H9 (cell line): ENCODE measurements at places on chromosomes 5 and 9.

- peak; percentile 17 for DNase-seq
Measured at GRCh38 chr5:132055808-132056609, 4.4 kb upstream of the IL3 start.

- peak; percentile 34 for DNase-seq
Measured at GRCh38 chr5:16935231-16936149, 598 bp downstream of the MYO10 start.

DNA sequence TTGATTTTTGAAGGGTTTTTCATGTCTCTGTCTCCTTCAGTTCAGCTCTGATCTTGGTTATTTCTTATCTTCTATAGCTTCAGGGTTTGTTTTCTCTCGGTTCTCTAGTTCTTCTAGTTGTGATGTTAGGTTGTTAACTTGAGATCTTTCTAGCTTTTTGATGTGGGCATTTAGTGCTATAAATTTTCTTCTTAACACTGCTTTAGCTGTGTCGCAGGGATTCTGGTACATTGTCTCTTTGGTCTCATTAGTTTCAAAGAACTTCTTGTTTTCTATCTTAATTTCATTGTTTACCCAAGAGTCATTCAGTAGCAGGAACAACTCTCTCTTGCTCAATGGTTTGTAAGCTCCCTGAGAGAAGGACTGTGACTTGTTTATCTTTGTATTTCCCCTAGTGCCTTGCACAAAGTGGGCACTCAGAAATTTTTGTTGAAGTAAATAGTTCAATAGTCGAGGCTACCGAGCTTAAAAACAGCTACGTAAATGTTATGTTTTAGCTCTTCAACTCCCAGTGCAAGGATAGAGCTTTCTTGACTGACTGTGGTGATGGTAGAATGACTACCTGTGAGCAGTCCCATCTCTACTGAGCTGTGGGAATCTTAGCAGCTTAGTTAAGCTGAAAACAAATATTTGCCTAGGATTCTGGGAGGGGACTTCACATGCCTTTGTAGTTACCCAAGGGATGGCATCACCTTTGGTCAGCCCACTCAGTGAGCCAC is 225.8 kb upstream of the ELL2 start:
- DNase-seq, result no peak

- DNase-seq, result no peak
Measured at GRCh38 chr5:127930311-127930710, 153.3 kb upstream of the SLC12A2 start.

DNA sequence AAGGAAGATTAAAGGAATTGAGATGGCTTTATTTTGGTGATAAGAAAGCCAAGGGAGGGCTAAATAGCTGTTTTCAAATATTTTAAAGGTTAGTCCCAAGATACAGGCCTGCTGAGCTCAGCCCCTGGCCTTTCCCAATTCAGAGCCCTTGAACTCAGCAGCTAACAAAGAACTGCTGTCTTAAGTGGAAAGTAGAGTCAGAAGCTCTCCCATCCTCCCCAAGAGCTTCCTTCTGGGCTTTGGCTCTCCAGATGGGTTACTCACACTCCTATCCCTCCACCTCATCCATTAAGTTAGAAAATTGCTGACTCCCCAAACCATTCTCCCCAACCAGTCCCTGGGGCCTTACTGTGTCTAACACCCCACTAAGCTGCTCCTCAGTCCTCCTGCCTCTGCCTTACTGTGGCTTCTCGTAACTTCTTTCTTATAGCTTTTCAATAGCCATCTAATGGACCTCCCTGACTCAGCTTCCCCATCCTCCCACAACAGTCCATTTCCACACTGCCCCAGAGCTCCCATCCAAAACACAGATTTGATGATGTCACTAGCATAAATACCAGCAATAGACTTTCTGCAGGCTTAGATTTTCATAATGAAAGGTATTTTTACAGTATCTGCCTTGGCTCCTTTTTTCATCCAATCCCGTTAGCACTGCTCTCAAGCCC is 239.1 kb downstream of the ENC1 start:
- no peak for DNase-seq

GRCh38 chr9:131324736-131325679 is 35.5 kb downstream of the PLPP7 start:
- no peak for DNase-seq

DNA sequence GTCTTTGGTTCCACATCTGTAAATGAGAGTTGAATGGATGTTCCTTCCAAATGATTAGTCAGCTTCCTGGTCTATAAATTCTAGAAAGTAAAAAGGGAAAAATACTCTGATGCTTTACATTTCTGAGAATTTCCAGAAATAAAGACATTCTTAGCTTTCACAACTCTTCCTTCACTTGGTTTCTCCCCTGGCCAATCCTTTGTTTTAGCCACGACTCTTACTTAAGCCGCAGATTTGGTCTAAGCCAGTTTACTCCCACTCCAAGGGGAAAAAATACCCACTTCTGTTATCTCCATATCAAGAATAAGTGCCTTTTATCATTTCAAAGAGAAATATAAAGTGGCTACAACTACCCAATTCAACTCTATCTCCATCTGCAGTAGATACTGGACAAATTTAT is 29.7 kb downstream of the PWWP2A start:
- no peak for DNase-seq

- no peak for DNase-seq
Measured at GRCh38 chr5:148437249-148437648, 53.5 kb downstream of the FBXO38 start.

DNA sequence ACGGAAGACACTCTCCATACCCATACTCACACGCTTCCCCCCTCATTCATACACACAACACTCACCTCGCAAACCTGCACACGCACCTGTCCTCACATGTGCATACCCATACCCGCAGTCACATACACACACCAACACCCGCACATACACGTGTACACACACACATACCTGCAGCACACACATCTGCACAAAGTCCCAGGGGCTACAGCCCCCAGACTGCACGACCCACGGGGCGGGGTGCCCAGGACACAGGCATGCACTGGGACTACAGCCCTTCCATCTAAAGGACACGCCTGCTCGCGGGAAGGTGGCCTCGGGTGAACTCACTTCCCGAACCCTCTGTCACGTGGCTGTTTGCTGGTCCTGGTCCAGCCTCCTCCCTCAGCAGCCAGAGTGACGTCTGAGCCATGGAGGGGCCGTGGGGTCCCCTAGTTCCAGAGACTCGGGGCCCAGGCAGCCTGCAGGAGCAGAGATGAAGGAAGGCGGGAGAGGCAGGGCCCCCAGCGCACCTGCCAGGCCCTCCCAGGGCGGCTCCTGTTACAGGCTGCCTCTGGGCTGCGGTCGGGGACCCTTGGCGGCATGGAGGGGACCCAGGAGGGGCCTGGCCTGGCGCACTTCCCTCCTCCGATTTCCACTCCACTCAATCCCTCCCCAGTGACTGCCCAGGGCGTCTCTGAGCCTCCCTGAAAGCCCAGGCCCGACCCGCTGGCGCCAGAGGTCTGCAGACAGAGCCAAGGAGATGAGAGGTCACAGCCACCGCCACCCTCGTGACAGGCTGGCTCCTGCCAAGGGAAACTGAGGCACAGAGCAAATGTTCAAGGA is 8.1 kb downstream of the SLC12A7 start:
- no peak for DNase-seq

- peak; percentile 31 for DNase-seq
Measured at GRCh38 chr5:112923148-112923917, 1.3 kb upstream of the REEP5 start.

- DNase-seq, result no peak
Measured at GRCh38 chr9:28915202-28915930, 1342.1 kb upstream of the C9orf72 start.

GRCh38 chr5:111144352-111144930 is 52.3 kb downstream of the WDR36 start:
- DNase-seq, result no peak

DNA sequence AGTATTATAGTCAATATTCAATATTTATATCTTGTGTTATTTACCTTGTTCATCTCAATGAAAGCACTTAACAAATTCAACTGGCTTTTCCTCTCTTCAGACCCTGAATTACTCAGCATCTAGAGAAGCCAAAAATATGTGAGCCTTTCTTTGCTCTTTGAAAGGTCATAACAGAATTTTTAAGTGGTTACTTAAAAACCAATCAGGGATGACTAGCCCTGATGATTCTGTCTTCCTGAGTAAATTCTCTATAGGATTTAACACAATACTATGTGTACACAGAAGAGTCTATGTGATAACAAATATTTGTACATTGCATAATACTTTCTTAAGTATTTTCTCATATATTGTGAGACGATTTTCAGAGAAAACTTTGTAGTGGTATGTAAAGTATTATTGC is 546.3 kb downstream of the MAT2B start:
- no peak for DNase-seq

DNA sequence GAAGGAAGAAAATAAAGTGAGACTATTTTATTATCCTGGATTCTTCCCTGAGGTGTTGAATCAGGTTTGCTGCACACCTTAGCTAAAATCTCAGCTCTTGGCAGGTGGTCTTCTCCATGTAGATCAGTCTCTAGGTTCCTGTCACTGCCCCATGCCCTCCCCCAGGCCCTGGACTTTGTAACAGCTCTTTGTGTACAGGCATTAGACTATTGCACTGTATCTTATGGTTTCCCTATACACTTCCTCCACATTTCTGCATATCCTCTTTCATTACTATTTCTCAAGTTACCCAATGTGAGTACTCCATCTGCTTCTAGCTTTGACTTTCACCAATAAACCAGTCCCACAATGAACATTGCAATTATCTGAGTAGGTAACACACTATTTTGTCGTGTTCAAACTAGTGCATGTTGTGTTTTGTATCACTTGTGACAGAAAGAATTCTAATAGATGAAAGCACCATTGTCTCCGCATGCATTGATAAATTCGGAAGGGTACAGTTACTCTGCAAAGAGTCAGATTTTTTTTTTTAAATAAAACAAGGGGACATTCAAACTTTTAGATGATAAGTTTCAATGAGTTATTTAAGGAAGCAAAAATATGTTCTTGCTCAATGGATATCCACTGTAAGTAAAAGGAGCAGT is 1348.7 kb upstream of the C9orf72 start:
- DNase-seq, result no peak

DNA sequence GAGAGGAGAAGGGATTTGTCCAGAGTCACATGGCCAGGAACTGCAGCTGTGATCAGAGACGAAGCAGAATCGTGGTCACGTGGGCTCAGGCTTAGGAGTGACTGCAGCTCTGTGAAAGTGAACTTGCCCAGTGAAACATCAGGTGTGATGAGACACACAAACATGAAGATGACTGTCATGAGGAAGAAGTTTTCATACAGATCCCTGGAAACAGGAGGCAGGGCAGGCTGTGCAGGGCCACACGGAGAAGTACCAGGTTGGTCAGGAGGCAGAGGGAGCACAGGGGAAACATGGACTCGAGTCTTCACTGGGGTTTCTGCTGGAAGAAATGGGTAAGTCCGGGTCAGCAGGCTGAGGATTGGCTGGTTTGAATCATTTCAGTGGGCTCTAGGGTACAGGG is 64.1 kb downstream of the BARX1 start:
- no peak for DNase-seq

GRCh38 chr9:25857147-25857546 is 178.9 kb upstream of the TUSC1 start:
- DNase-seq, result no peak

GRCh38 chr9:78539904-78540303 is 243.0 kb downstream of the PSAT1 start:
- no peak for DNase-seq

GRCh38 chr5:135723491-135723890 is 111.0 kb upstream of the SLC25A48 start:
- DNase-seq, result no peak

DNA sequence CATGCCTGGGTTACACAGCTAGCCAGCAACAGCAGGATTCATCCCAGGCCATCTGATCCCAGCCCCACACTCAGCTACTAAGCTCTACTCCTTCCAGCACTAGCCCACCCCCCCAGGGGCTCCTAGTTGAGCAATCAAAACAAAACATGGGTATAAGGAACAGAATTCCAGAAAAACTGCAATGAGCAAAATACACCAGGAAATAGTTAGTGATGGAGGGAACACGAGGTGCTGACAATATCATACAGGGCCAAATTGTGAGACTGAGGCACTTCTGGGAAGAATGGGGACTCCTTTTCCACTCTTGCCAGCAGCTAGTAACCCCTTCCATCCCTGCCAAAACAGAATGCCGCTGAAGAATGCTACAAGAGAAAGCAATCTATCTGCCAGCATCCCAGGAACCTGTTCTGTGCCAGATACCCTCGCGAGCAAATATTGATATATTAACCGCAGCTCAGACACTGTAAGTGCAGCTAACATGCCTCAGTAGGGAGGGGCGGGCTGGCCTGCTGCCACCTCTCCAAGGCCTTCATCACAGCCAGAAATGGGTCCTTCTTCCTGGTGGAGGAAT is 161.4 kb downstream of the SLIT3 start:
- DNase-seq, result no peak

GRCh38 chr9:120702075-120702474 is 12.2 kb downstream of the MEGF9 start:
- DNase-seq, result no peak

DNA sequence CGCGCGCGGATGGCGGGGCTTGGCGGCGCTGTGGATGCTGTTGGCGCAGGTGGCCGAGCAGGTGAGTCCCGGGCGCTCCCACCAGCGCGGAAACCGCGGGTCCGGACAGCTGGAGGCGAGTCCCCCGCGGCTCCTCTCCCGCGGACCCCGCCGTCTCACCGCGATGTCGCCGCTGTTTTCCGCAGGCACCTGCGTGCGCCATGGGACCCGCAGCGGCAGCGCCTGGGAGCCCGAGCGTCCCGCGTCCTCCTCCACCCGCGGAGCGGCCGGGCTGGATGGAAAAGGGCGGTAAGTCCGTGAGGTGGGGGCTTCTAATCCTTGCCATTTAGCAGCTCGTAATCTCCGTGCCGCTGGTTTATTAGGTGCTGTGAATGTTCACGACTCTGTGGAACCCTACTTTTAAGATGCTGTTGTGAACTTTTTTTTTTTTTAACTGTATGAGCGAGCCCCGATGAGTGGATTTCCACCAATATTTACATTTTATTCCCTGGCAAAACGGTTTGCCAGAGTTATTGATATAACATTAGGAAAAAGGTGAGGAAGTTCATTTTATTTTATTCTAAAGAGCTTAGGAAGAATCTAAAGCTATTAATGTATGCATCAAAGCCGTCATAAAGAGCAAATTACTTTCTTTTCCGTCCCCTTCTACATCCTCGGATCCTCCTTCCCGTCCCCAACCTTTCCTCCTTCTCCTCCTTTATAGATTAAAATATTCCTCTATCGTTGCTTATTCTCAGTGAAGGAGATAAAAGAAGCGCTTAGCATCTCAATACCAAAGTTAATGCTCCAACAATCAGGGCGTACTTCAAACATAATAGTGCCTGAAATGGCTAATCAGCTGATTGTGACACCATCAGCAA is 579 bp downstream of the ADAMTS16 start:
- no peak for DNase-seq

- no peak for DNase-seq
Measured at GRCh38 chr9:98897745-98898144, 46.0 kb upstream of the COL15A1 start.

- no peak for DNase-seq
Measured at GRCh38 chr5:56443826-56444225, 210.7 kb upstream of the ANKRD55 start.

GRCh38 chr9:68470067-68470466 is 70.6 kb downstream of the TMEM252 start:
- no peak for DNase-seq

DNA sequence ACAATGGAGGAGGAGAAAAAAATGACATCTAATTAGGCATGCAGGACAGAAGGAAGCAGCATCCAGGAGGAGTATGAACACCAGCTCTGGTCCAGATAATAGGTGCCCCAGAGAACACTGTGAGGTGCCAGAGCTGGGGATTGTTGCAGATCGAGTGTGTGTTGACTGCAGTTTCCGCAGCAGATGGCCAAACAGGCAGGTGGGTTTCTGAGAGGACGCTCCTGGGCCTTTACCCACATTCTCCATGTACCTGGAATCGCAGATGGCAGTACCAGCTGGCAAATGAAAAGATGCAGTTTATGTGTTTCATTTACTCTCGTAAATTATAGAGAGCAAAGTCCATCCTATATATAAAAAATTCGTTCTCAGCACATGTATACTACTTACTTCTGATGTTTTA is 182.2 kb upstream of the ISL1 start:
- DNase-seq, result no peak
